ENCODE measurements at places on chromosomes 5 and 9. TPM values are rescaled to one million over a fixed set of nuclear protein-coding genes. Genes with fewer than 3 reads are reported as not detected.

CATSPER3 gene
- polyA plus RNA-seq = 0.87 TPM

SLC6A19 gene
- polyA plus RNA-seq = not detected

MSX2 gene
- 0.66 TPM for polyA plus RNA-seq

RICTOR gene
- polyA plus RNA-seq = 17.1 TPM

- DNase-seq = no peak
Measured at GRCh38 chr5:147538236-147538635, 28.4 kb upstream of the DPYSL3 start.

DNA sequence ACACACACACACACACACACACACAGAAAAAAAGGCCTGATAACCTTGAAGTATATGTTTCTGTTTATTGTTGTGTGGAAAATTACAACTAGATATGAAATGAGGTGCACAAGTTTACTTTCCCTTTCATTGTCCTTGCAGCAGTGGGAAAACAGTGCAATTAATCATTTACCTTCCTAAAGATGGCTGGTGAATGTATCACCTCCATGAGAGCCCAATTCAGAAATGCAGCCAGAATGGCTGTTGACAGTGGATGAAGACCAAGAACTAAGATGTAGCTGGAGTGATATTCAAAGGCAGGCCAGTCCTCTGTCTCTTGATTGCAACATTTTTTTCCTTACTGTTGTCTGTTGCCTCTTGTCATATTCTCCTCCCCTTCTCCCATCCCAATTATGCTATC is 49.6 kb upstream of the EIF4EBP3 start:
- DNase-seq = no peak

DNA sequence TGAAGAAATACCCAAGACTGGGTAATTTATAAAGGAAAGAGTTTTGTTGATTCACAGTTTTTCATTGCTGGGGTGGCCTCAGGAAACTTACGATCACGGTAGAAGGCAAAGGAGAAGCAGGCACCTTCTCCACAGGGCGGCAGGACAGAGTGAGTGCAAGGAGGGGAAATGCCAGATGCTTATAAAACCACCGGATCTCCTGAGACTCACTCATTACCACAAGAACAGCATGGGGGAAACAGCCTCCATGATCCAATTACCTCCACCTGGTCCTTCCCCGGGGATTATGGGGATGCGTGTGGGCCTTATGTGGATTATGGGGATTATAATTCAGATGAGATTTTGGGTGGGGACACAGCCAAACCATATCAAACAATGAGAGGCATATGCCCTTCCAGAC is 18.5 kb upstream of the RORB start:
- no peak for DNase-seq

DNA sequence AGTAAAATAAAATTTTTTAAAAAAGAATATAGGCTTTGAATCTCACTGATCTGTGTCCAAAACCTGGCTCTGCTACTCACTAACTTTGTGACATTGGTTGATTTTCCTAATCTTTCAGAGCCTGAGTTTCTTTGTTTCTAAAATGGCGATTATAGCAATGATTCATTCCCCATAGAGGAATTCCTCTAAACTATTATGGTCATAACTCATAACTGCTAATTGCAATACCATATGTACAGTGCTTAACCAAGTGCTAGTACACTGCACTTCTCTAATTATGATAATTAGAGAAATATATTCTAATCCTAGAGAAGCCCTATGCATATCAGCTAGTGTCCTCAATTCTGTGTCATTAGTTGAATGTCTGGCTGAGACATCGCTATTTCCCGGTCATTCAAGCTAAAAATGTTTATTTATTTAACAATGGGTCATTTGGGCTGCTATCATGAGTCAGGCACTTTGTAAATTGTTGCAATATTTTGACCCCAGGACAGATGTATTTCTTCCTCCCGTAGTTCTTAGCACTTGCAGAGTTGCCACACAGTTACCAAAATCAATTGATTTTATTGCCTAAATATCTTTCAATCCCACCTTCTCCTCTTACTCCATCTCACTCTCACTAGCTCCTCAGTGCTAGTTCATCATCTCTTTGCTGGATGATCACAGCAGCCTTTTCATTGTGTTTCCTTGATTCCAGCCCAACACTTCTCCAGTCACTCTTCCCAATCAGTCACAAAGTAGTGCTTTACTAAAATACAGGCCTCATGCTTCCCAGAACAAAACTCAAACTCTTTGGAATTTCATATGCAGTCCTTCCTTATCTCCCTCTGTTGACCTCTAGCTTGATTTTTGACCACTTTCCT is 200.9 kb upstream of the PAPPA start:
- no peak for DNase-seq

DNA sequence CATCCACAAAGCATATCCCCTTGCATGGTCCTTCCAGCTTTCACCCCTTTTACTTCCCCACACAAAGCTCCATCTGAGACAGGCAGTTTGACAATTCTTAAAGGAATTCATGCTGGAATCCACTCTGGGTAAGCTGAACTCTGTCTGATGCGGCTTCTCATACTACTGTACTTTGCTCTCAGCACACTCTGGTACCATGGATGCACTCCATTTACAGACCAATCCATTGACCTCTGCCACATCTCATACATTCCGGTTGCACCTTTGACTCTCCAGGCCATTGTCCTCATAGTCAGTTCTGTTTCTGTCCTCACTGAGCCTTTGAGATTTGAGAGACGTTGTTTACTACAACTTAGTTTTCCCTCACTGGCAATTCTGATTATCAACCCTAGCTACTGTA is 12.2 kb downstream of the SPATA9 start:
- no peak for DNase-seq

DNA sequence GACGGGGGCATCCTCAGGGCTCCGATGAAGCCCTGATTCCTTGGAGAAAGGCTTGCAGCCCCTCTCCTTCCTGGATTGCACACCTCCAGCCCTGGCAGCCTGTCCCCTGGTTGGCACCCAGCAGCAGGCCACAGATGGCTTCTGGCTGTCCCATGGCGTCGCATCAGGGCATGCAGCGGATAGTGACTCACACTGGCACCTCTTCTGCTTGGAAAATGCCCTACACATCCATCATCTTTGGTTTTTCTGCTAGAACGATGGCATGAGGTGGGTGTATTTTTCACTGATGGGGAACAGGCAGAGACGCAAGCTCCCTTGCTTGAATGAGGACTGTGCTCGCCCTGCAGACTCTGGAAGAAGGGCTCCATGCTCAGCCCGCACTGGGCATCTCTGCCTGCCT is 23.2 kb upstream of the IER5L start:
- DNase-seq = no peak

DNA sequence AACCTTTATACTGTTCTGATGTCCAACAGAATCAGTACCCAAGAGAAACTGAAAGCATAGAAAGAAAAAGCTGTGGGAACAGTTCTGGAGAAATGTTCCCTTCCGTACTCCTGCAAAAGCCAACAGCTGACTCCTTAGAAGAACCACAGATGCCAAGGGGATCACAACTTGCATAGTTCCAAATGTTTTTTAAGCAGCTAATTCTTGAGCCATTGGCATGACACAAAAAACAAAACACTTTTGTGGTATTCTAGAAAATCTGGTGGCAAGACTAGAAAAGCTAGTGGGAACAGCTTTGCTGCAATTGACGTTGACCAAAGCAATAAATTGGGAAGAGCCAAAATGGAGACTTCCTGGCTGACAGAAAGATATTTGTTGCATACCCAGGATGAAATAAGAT is 189.9 kb downstream of the ARL15 start:
- no peak for DNase-seq

- DNase-seq = no peak
Measured at GRCh38 chr9:129473523-129474244, 147.2 kb downstream of the C9orf50 start.

DNA sequence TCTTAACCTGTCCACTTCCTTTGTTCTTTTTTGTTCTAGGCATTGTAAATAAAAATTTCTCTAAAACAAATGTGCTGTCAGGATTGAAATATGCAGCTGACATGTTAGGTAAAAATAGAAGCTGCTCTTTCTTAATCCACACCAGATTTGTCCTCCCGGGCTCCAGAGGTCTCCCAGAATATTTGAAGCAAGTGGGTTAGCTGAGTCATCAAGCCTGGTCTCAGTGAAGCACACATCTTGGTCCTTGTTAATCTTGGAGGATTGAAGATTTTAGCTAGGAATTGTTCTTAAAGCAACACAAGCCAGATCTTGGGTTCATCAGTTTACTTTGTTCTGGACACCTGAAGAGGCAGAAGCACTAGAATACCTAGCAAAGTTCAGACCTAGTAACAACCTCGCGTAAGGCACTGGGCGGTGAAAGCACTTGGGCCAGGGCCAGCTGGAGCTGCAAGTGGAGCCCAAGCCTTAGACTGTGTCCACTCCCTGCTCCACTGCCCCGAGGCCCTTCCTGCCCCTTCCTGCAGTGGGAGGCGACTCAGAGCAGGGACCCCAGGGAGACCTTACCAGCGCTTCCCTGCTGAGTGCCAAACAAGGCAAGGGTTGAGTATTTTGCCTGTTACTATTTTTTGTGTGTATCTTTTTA is 36.5 kb downstream of the HABP4 start:
- DNase-seq = no peak

GRCh38 chr9:94084314-94084713 is at the start of gene PTPDC1:
PTPDC1 (plus strand) TSS chr9:94084464; CDS start chr9:94084531, 67 bp downstream.
- peak; percentile 52 for DNase-seq

- no peak for DNase-seq
Measured at GRCh38 chr9:117377046-117377445, 37.8 kb downstream of the ASTN2 start.

DNA sequence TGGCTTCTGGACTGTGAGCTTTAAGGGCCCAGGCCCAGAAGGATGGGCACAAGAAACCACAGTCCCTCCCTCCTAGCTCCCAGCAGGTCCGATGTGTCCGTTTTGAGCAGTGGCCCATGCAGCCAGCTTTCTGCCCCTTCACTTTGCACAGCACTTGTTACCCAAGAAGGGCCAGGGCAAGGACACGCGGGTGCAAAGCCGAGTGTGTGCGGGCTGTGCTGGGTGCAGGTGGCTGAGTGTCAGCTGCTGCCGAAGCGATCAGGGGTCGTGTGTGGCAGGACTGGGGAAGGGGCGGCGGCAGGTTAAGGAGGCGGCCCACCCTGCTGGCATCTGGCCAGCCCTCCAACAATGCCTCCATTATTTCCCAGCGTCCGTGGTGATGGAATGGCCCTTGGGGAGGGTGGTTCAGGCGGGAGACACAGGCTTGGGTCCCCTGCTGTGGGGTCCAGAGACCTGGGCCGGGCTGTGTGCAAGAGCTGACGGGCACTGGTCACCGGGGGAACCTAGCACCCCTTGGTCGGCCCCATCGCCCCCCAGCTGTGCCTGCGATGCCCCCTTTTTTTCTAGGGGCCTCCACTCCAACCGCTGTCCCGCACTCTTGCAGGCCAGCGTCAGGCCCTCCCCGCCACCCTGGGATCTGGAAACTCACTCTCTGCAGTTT is 653 bp downstream of the LHX3 start:
- DNase-seq = no peak

DNA sequence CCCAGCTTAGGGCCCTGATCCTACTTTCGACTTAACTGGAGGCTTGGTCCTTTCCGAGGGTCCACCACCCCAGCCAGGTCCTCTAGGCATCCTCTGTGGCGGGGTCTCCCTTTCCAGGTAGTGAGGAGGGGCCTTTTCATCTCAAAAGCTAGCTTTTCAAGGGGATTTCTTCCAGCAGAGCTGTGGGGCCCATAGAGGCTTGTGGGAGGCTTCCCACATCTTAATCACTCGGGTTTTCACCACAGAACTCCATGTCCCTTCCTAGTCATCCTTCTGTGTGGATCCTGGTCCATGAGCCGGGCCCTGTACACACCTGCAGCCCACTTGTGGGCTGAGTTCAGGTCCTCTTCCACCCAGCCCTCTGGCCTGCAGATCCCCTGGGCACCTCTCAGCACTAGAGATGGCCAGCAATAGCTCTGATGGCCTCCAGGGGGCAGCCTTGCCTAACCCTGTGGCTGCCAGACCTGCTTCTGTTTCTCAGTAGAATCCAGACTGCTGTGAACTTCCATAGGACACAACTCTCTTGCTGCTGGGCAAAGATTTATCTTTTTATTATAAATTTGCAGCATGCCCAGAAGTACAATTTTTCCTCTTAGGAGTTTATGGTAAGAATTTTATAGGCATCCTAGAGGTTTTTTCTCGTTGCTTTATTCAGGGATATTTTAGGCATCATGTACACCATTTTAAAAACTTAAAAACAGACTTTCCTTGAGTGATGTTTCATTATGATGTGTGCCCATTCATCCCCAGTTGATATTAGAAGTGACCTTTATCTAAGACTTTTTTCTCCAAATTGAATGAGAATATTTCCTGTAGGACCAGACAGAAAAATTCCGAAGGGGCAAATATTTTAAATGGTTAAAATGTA is 208.9 kb downstream of the TRIO start:
- peak; percentile 24 for DNase-seq

DNA sequence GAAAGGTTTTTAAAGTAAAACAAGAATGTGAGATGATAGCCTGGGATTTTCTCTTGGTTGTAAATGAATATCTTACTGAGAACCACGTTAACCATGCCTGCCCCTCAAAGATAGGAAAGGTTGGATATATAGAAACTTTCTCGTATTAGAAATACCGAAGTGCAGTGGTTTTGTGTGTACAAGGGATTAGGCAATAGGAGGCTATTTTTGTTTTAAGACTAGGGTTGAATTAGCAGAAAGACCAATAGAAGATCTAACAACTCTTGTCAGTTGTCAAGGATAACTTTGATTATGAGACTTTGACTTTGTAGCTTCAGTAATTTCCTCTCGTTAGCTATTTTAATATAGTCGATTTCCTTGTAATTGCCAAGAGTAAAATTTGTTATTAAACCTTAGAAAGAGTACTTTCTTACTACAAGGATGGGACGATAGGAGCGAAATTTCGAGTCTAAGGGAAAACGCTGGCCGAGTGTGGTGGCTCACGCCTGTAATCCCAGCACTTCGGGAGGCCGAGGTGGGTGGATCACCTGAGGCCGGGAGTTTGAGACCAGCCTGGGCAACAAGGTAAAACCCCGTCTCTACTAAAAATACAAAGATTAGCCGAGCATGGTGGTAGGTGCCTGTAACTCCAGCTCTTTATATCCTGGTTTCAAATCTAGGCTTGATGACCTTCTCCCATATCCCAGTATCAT is 838 bp downstream of the POLK start:
- DNase-seq = no peak

DNA sequence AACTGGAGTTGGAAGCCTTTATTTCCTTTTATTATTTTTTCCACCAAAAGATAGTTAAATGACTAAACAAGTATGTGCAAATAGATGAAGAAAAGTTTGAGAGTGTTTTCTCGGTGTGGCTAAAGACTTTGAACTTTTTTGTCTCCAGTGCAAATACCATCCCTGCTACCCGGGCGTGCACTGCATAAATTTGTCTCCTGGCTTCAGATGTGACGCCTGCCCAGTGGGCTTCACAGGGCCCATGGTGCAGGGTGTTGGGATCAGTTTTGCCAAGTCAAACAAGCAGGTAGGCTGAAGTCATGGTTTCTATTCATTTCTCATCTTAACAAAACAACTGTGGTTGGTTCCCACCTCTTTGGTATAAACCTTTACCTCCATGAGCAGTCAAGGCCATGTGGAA is 26.4 kb downstream of the THBS4 start:
- no peak for DNase-seq
